ENCODE measurements at places on chromosomes 13 and 19.

GRCh38 chr13:27905650-27906049 lies 14.2 kb upstream of the PDX1 start:
- DNase-seq, result no peak

DNA sequence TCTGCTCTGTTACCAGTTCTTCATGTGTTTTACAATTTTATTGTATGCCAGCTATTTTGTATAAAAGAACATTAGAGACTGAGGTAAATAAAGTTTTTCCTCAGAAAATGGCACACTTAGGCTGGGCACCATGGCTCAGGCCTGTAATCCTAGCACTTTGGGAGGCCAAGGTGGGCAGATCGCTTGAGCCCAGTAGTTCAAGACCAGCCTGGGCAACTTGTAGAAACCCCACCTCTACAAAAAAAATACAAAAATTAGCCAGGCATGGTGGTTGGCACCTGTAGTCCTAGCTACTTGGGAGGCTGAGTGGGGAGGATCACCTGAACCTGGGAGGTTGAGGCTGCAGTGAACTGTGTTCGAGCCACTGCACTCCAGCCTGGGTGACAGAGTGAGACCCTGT lies 32.0 kb downstream of the CCDC8 start:
- DNase-seq, result no peak

DNA sequence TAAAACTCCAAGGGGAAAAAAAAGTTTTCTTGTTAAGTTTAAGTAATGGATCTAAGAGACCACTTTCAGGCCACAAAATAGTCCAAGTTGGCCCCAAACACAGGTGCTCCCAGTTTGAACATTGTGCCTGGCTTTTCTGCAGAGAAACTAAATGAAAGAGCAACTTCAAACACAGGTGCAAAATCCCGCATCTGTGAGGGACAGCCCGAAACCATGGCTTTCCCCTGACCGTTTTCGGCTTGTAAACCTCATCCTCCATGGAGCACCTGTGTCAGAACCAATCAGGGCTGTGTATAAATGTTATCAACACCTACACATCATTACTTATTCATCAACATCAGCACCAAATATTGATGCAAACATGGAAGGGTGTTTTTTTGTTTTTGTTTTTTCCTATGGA lies 126.8 kb upstream of the OBI1 start:
- DNase-seq, result no peak

GRCh38 chr13:36925603-36926002 lies 5.6 kb upstream of the SMAD9 start:
- no peak for DNase-seq

- DNase-seq, result no peak
These were observed 917.4 kb upstream of the MIR17HG start for GRCh38 chr13:90430127-90430526.

DNA sequence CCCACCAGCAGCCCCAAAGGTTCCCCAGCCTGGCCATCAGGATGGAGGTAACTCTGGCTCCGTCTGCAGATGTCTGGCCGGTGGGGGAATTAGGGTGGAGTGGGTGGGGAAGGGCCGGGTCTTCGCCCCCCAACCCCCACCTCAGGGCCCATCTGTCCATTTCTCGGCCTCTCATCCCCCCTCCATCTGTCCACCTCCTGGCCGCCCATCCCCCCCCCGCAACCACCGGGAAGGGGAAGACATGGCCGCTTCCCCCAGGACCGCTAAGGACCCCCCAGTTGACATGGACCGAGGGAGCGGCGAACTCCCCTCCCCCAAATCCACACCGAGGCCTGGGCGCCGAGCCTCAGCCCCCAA lies 793 bp downstream of the LRFN1 start:
- no peak for DNase-seq

- no peak for DNase-seq
These were observed 110.8 kb downstream of the SUCLA2 start for GRCh38 chr13:47890146-47890814.

DNA sequence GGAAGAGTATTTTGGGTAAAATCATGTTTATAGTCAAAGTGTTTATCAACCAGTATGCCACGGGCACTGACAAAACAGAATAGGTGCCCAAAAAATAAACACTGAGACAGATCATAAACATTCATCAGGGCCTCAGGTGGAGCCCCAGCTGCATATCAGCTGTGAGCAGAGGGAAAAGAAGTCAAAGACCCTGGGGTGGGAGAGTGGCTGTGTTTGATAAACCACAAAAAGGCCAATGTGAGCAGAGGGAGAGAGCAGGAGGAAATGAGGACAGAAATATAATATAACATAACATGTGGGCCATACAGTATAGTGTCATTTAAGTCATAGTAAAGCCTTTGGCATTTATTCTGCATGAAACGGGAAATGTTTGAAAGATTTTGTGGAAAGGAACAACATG lies 10.0 kb upstream of the EPSTI1 start:
- DNase-seq, result no peak

DNA sequence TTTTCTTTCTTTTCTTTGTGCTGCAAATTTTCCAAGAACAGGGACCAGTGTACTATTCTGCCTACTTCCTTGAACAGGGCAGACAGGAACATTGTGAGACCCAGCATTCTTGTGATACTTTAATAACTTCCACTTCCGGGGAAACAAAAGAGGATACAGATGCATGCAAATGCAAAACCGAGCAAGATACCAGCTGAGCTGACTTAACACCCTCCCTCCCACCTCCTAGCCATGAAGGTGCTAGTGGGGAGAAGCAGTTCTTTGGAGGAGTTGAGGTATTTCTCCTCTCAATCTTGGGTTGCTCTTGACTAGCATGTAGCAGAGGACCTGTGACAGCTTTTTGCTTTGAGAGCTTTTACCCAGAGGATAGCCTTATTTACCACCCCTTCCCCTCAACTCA lies 111.2 kb downstream of the KLF5 start:
- no peak for DNase-seq

DNA sequence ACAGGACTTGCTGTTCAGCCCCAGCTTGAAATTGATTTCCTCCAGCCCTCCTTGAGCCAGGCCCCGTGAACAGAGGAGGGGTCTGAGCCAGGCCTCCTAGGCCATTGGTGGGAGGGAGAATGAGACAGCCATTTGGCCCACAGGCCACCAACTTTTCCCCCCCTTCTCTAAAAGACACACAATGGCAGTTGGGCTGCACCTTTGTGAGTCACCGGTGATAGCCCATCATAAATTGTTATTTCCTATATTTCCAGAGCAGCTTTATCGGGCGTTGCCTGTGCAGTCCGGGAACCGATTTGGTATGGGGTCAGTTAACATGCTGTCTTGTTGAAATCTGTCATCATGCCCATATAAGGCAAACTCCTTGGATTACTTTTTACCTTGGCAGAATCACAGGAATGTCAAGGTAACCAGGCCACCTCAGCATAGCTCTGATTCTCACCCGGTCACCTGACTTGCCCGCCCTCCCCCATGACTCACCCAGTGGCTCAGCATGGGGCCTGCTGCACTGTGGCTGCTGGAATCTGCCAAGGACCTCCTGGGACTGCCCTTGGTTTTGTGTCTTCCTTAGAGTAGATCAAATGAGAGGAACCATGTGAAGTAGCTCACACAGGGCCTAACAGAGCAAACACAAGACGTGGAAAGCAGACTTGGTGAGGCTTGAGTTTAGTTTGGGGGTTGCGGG lies 36.1 kb downstream of the ACTN4 start:
- no peak for DNase-seq

DNA sequence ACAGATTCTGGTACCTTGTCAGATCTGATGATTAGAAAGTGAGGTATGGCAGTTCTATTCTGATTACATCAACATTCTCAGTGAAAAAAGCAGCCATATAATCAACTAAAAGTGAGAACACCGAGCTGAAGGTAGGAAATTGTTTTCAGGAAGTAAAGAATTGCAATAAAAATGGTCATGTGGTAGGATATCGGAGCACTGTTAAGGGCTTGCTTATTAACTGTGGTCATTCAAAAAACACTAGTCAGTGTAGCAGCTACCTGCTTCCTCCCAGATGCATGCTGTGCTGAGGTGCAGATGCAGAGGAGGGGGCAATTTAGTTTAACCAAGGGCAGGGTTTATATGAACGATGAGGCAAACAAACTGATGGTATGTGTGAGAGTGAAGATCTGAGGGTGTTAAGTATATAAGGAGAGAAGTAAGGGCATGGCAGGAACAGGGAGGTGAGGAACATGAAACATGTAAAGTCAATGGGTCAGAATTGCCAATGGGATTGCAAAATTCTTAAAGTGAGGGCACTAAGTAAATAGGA lies 111.9 kb downstream of the DIAPH3 start:
- DNase-seq, result no peak

DNA sequence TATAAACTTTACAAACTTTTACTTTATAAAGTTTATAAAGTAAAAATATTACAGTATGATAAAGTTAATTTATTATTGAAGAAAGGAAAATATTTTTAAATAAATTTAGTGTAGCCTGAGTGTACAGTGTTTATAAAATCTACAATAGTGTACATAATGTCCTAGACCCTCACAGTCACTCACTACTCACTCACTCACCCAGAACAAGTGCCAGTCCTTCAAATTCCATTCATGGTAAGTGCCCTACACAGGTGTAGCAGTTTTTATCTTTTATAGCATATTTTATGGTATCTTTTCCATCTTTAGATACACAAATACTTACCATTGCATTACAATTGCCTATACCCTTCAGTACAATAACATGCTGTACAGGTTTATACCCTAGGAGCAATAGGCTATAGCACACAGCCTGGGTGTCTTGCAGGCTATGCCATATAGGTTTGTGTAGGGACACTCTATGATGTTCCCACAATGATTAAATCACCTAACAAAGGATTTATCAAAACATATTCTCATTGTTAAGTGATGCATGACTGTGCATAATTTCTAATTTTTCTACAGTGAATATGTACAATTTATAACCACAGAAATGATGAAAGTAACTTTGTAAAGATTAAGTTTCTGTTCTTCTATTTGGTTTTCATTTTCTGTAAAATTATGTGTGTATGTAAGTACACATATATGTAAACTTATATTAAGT lies 98.0 kb downstream of the SPRY2 start:
- DNase-seq, result no peak

- DNase-seq, result peak; percentile 56
These were observed 42.9 kb downstream of the C13orf46 start for GRCh38 chr13:113930671-113931637.

DNA sequence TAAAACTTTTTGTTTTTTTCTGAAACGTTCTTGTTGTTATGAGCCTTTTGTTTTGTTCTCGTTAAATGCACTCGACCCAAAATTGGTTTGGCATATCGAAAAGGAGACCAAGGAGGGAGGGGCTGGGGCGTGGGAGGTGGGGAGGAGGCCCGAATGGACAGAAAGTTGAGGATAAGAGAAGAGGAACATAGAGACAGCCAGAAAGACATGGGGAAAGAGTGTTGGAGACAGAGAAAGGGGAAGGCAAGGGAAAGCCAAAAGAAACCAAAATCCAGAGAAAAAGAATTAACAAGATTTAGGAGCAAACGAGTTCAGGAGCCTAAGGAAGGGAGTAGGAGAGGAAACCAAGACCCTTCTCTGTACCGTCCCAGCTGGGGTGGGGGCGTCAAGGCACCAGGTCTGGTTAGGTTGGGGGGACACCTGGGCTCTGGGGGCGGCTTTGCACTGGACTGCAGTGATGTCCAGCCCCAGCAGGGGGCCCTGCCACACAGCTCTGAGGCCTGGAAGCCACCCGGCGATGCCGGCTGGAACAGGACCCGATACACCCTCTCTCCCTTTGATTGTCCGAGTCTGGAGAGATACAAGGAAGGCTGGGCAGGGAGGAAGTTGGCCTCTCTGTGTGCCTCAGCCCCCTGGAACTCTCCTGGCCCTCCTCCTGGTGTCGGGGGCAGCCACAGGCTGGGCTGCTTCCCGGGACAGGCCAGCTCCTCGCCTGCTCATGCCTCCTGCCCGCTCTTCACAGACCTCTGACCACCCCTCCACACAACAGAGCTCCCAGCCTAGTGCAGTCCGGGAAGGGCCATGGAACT lies 11.6 kb upstream of the ASF1B start:
- DNase-seq, result peak; percentile 83

DNA sequence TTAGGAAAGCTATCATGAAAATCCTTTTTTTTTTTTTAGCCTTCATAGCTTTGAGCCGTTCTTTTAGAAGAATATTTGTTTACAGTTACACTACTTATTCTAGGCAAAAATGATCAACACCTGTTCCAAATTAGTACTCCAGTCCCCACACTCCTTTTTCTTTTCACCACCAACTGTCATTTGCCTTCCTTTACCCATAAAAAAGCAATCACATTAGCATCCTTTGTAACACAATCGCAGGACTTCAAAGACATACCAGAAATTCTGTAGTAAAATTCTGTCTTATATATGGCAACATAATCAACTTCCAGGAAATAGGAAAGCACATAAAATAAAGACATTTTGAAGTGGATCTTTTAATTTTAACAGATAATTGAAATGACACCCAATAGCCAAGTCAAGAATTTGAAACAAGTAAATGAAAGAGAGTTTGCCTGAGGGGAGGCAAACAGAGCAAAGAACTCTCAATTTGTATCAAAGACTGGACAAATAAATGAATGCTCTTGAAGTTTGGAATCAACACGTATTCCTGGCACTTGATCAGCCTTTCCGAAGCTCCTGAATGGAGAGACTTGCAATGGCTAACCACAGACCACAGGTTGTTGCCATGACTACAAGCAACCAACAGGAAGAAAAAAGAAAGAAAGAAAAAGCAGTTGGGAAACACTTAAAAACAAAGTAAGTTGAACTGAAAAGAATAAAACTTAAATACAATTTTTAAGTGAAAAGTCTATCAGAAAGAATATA lies 206.8 kb downstream of the PCDH9 start:
- no peak for DNase-seq

- DNase-seq, result no peak
These were observed 372.0 kb downstream of the RFC3 start for GRCh38 chr13:34189946-34190345.

DNA sequence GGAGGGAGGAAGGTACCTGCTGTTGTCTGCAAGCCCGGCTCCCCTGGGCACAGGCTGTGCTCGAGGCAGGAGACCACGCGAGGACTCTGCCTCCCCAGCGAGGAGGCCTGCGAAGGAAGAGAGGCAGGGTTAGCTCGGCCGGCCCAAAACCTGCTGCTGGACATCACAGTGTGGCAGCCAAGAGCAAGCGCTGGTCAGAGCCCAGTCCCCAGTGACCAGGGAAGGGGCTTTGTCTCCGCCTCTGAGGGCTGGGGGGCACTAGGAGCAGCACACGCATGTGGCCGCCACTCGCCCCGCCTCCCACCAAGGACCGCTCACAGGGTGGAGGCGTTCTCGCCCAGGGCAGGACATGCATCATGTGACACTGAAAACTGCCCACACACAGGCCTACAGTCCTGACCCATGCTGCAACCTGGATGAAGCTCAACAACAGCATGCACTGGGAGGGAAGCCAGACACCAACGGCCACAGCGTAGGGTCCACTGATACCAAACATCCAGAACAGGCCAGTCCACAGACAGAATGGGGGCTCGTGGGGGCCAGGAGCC lies 8.5 kb downstream of the MIER2 start:
- no peak for DNase-seq

GRCh38 chr19:13262450-13262849 lies 112.2 kb downstream of the IER2 start:
- no peak for DNase-seq

Measured in sciatic nerve (tissue), 2 donors.